ENCODE measurements at places on chromosomes 16 and 17.
A peak's percentile ranks its signal among the peaks of the same experiment; 100 is the strongest.

DNA sequence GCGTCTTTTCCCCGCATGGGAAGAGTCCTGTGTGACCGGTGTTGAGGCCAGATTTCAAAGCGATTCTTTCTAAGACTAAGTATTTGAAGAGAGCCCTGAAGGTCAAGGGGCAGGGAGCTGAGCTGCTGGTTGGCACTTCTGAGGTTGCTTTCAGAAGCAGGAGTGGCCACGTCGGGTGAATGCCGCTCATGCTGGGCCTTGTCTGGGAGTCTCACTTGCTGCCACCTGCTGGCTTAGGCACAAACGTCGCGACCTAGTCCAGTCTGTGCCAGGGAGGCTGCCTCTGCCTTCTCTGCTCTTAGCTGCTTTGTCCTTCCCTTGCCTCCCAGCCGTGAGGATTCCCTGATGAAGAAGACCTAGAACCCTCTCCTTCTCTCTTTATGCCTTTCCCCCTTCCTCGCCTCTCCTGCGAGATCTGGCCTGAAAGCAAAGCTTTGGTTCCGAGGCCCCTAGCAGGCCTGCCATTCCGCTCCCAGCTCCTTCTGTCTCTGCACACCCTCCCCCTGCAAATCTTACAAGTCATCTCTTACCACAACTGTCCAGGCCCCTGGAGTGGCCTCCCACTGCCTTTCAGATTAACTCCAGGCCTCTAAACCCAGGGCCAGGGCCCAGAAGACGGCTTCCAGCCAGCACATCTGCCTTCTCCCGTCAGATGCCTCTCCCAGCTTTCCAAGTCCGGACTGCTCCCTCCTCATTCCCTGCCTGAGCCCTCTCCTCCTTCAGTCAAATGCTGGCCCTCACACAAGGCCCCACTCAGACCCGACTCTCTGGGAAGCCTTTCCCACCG is 11.4 kb downstream of the CTNS start:
- peak; percentile 74 for DNase-seq

DNA sequence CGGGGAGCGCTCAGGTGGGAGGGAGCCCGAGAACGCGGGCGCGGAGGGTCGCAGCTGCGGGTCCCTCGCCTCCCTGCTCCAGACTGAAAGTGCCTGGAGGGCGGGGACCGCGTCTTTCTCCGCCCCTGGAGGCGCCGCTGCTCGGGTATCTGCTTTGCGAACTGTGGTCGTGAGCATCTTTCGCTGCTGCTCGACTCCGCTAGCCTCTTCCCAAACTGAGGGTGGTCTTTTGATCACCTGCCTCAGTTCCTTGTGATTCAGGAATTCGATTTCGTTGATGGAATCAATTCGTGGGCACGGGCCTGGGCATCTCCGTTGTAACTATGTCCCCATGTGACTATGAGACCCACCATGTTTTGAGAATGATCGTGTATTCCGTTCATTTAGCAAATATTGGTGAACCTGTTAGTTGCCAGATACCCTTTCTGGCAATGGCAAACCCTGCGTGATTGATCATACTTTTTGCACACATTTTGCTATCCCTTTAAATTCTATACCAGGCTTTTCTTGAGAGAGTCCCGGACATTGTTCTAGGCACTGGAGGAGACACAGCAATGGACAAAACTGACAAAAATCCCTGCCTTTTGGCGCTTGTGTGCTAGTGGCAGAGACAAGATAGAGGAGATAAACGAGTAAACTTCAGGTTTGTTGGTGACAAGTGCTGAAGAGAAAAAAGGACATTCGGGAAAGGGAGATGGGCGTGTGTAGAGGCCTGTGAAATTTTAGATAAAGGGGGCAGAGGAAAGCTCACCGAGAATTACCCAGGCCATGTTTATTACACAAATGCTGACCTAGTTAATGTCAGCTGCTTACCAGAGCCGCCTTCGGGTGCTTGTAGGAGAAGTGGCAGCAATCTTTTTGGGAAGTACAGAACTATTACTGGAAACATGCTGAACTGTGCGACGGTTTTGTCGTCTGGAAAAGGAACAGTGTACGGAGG is 948 bp downstream of the UTP18 start:
- peak; percentile 75 for DNase-seq

DNA sequence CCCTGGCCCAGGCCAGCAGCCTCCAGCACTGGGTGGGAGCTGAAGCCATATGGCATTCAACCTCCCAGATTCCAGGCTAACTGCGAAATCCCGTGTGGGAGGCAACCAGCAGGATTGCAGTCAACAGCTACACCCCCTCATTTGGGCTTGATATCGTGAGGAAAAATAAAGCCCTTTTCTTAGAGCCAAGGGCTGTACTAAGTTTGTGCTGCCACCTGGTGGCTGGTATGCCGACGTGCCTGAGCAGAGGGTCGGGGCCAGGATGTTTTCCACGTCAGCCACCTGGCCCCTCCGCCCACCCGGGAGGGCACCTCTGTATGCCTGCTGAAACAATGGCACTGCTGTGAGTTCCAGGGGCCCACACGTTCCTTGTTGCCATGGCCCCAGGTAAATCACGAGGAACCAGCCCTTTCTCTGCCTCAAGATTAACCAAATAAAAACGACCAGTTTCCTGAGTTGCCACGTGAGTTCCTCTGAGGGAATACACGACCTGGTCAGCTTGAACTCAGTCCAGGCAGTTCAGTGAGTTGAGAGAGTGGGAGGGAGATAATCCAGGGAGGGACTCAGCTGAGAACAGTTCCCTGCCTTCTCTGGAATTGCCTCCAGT is 9.0 kb downstream of the TMEM98 start:
- peak; percentile 68 for DNase-seq

DNA sequence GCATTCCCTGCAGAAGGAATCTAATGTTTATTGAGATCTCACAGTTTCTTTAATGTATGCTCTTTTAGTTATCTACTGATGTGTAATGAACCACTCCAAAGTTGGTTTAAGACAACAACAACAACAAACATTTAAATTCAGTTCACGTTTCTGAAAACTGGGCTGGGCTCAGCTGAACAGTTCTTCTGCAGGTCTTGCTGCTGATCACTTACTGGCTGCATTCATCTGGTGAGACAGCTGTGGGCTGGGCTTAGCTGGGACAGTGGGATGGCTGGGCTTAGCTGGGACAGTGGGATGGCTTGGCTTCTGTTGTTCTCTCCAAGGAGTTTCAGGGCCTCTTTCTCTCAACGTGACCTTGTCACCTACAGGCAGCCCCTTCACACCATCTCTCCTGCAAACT is 544.3 kb upstream of the CDH5 start:
- DNase-seq: no peak

DNA sequence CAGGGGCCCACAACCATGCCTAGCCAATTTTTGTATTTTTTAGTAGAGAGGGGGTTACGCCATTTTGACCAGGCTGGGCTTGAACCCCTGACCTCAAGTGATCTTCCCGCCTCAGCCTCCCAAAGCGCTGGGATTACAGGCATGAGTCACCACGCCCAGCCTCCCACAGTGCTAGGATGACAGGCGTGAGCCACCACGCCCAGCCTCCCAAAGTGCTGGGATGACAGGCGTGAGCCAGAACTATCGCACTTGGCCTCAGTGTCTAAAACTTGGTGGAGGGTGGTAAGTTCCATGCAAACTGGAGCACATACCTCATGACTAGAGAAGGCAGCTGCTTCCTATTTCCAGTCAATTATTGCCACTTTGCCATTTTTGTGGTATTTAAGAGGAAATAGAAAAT is 7.1 kb downstream of the HSD17B2 start:
- no peak for DNase-seq

GRCh38 chr16:30548416-30549253 is 9.5 kb downstream of the ZNF764 start:
- no peak for DNase-seq

GRCh38 chr17:21005367-21005766 is 37.4 kb downstream of the USP22 start:
- DNase-seq: no peak

GRCh38 chr17:44209786-44210341 is 9.6 kb downstream of the UBTF start:
- no peak for DNase-seq

- no peak for DNase-seq
Measured at GRCh38 chr17:81057079-81057730, 22.3 kb downstream of the BAIAP2 start.

DNA sequence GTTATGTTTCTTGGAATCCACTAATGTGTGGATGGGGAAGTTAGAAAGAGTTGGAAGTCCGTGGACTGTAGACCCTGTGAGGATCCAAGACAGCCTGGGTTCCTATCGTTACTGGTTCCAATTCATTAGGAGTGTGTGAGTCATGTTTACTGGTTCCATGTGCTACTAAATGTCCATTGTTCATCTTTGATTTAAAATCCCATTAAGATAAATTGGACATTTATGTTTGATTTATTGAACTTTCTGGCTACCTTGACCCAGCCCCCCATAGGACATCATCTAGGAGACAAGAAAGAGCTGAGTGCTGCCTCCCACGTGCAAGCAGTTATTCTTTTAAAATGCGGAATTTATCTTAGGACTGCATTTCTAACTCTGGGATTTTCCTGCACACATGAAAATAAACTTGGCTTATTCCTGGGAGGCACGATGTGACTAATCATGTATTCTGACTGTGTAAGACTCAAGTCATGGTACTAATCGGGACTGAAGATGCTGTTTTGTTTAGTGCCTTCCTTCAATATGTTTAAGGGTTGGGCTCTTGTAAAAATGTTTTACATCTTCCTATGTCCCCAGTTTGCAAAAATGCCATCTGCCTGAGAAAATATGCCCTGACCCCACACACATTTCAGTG is 53.4 kb downstream of the RGS9 start:
- no peak for DNase-seq

DNA sequence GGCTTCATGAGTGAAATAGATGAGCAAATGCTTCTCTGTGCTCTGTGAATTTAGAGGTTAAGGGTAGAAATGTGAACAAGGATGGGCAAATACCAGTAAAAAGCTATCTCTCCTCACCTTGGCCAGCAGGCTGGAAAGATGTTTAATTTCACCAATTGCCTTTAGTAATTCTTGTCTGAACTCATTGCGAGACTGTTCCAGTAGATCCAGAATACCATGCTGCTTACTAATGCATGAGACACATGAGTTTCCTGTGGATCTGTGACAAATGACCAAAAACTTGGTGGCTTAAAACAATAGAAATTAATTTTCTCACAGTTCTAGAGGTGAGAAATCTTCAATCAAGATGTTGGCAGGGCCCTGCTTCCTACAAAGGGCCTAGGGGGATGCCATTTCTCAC is 9.3 kb upstream of the ZNF624 start:
- DNase-seq: no peak

- DNase-seq: no peak
Measured at GRCh38 chr17:57375770-57376225, 119.5 kb downstream of the MSI2 start.

- DNase-seq: peak; percentile 76
Measured at GRCh38 chr16:54928411-54929089, 2.1 kb upstream of the IRX5 start.

DNA sequence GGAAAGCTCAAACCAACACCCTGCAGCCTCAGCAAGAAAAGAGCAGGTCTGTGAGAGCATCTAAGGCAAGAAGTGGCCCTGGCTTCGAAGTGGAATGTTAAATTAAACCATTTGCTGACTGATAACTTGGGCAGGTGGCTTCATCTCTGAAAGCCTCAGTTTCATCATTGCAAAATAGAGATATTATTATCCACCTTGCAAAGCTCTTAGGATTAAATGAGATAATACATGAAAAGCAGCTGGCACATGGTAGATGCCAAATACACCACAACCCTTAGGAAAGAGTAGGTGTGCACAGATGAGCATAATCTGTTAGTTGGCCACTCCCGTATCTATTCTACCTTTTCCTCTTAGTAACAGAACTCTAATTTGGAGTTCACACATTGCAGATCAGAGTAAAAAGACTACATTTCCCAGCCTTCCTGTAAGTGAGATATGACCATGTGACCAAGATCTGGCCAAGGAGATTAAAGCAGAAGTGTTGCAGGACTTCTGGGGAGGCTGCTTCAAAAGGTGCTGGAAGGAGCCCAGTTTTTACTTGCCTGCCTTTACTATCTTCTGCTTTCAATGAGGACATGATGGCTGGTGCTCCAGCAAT is 288.7 kb downstream of the SOX9 start:
- no peak for DNase-seq

DNA sequence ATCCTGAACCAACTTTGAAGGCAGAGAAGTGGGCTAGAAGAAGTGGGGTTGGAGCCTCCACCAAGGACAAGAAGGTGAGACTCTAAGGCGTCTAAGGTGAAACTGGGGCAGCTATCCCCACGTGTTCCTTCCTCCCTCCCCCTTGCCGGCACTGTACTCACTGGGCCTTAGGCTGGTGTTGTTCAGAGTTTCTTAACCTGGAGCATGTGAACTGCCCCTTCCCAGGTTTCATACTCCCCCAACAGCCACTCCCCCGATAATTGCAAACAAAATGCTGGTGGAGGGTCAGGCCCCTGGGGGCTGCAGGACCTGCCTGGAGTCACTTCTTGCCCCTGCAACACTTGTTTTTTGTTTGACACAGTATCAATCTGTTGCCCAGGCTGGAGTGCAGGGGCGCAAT is 7.3 kb upstream of the SOCS3 start:
- DNase-seq: no peak

- no peak for DNase-seq
Measured at GRCh38 chr16:68784721-68785120, 47.6 kb downstream of the CDH1 start.

DNA sequence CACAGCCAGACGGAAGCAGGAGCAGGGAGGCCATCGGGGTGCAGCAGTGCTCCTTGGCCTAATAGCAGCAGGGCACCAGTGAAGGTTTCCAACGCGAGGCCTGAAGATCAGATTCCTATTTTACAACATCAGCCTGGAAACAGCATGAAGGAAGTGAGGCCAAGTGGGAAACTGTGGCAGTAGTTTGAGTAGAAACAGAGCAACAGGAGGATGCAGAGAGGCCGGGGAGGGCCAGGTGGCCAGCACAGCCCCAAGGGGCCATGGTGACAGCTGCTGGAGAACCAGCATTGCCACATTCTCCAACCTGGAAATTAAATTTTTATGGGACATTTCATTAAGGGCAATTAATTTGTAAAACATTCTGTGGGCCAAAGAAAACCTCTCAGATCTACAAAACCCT is 3.4 kb upstream of the ANKRD11 start:
- no peak for DNase-seq

GRCh38 chr16:14600164-14600563 is 29.9 kb downstream of the PARN start:
- peak; percentile 25 for DNase-seq

DNA sequence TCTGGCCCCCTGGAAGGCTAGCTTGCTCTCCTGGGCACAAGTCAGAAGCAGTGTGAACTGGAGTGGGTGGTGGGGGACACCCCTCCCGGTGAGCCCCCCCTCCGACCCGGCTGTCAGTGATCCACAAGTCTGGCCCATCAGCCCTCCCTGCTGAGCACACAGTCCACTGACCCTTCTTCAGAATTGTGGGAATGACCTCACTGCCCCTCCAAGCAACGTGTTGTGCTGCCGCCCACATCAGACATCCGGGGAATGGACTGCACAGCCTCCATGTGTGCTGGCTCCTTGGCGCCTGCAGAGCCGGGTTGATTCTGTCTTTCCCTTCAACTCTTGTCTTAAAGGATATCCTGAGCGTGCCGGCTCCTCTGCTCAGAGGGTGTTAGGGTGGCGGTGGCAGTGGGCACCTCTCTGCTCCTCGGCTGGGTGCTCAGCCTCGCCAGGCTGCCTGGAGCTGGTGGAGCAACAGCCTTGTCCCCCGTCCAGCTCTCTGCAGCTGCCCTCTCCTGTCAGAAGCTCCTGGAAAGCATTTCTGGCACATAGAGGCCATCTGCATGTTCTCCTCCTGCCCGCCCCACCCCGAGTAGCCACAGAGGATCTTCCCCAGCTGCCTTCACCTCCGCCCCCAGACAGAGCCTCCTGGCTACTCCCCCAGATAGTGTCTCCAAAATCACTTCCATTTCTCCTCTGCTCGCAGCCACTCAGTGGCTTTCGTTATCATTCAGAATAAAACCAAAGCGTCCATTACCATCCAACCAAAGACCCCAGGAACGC is 19.8 kb downstream of the NPTX1 start:
- DNase-seq: peak; percentile 90

Data from muscle of leg (tissue), 16 donors.